ENCODE measurements at places on chromosomes 4 and X. TPM values are rescaled to one million over a fixed set of nuclear protein-coding genes. Genes with fewer than 3 reads are reported as not detected.

Gene UGT2B15
- polyA plus RNA-seq = not detected

Gene TMEM271
- polyA plus RNA-seq = not detected

Gene ANXA10
- 0.09 TPM for polyA plus RNA-seq

GRCh38 chr4:107760281-107760947 lies 40.4 kb upstream of the PAPSS1 start:
- no peak for DNase-seq

DNA sequence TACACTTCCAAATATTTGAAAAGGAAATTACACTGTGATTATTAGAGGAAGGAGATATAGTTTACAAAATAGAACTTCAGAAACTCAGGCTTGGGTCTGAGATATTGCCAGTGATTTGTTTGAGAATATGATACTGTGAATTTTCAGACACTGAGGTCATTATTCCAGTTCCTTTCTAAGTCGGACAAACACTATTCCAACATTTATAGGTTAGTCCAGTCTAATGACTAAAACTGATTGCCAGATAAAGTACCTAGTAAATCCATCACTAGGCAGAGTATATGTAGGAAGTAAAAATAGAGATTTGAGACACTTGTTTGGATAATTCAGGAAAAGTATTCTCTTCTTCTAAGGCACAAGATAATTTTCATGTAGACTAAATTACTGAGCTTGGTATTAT lies 13.2 kb downstream of the MTTP start:
- DNase-seq = peak; percentile 6

GRCh38 chr4:123600987-123601904 lies 204.7 kb downstream of the SPRY1 start:
- DNase-seq = no peak

- no peak for DNase-seq
These were observed 15.8 kb downstream of the LEF1 start for GRCh38 chr4:108152980-108153379.

DNA sequence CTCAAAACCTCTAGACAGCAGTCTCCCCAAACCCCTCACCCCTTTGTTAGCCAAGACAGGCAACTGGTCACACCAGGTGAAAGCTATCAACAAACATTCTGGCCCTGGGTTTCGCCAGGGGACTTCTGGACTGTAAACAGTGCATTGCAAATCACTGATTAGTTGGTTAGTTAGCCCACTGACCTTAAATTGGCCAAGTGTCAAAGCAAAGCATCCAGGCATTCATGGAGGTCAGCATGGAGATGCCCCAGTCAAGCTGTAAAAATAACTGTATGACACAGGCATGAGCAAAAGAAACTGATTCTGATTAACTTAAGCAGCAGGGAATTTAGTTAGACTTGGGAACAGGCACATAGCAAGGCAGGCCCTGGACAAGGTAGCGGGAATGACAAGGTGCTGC lies 156.0 kb upstream of the TTC29 start:
- DNase-seq = no peak

Gene PPID
- 15.1 TPM for polyA plus RNA-seq

GRCh38 chrX:107706309-107706708 lies 69.3 kb downstream of the TSC22D3 start:
- DNase-seq = no peak

GRCh38 chr4:101843054-101843453 lies 52.5 kb downstream of the BANK1 start:
- no peak for DNase-seq

Gene SFRP2
- not detected for polyA plus RNA-seq

Gene RAP2C
- polyA plus RNA-seq = 14.0 TPM

- peak; percentile 84 for DNase-seq
These were observed 190.6 kb downstream of the CCSER1 start for GRCh38 chr4:90317785-90318184.

Gene XAGE2
- polyA plus RNA-seq = not detected

GRCh38 chr4:41364876-41365275 lies 108.1 kb downstream of the UCHL1 start:
- no peak for DNase-seq

- DNase-seq = no peak
These were observed at the start of gene KLF8 for GRCh38 chrX:56232221-56233082. KLF8 (plus strand) TSS chrX:56232356; CDS start chrX:56233335, 979 bp downstream.

DNA sequence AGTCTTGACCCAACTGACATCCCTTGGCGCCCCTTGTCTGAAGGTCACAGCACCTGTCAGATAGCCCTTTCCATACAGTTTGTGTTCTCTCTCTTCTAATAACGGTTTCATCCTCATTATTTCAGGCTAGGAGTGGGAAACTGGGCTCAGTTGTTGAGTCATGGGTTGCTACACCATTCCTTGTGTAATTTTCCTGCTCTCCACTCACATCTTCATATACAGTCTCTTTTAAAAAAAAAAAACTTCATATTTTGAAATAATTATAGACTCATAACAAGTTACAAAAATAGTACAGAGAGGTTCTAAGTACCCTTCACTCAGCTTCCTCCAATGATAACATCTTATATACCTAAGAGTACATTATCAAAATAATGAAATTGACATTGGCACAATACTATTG lies 60.2 kb upstream of the GRPR start:
- no peak for DNase-seq

- DNase-seq = no peak
These were observed 29.7 kb upstream of the LCORL start for GRCh38 chr4:18051281-18051680.

DNA sequence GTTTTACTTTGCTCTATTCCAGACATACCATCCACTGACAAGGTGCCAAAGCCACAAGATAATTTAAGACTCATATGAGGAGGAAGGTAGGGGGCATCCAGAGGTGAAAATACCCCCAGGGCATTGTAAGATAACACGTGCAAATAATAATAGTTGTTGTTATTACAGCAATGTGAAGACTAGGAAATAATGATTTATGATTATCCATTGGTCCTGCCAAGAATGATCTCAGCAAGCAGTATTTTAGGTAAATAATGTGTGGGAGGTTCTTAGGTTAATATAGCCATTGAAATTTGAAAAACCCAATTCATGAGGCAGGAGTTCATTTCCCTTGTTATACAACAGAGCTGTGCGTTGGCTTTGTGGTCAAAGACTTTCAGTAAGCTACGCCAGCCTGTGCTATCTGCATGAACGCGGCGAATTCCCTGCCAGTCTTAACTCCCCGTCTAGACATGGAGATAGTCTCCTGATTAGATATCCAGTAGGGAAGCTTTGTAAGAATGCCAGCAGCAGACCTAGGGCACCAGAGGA lies 47.2 kb upstream of the MXRA5 start:
- DNase-seq = no peak

Gene SH3BGRL
- 150 TPM for polyA plus RNA-seq

DNA sequence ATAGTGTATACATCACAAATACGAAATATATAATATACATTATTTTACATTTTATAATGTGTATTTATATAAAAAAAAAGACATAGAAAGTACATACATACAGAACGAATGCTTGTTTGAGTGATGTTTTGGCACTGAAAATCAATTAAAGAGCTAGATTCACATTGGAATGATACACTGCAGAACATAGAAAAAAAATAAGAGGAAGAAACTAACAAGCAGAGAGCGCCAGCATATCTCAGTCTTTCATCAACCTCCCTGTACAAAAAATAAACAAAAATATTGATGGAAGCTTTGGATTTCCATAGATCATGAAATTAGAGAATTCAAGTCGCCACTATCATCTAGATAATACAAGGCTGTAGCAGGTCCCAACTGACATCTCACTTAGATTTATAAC lies 420.6 kb downstream of the CENPC start:
- DNase-seq = no peak

Gene VSIG4
- polyA plus RNA-seq = not detected

Gene ERAS
- not detected for polyA plus RNA-seq

GRCh38 chr4:76588274-76588673 lies 153.2 kb downstream of the SHROOM3 start:
- DNase-seq = no peak

DNA sequence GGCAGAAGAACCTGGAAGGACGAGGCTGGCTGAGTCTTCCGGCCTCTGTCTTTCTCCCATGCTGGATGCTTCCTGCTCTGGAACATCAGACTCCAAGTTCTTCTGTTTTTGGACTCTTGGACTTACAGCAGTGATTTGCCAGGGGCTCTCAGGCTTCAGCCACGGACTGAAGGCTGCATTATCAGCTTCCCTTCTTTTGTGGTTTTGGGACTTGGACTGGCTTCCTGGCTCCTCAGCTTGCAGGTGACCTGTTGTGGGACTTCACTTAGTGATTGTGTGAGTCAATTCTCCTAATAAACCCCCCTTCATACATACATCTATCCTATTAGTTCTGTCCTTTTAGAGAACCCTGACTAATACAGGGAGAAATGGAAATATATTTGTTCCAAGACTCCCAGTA lies 265.8 kb downstream of the PCDH18 start:
- no peak for DNase-seq

DNA sequence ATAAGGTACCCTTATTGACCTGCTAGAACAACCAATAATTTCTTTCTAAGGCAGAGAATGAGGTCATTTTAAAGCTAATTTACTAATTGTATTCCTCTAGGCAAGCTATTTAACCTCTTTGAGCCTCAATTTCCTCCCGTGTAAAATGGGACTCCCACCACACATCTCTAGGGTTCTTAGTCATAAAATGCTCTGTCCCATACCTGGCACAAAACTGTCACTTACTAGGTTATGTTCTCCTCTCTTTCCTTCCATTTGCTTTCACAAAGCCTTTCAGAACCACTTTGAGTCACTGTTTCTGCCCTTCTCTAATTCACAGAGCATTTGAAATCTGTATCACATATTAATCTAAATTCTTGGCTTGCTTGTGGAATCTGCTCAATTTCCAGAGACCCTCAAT lies 2.4 kb upstream of the GPR82 start:
- DNase-seq = no peak

Gene NAA11
- not detected for polyA plus RNA-seq

Gene PPBP
- not detected for polyA plus RNA-seq

Gene TNIP3
- polyA plus RNA-seq = 0.20 TPM

GRCh38 chr4:169271692-169272007 lies 894 bp upstream of the SH3RF1 start:
- DNase-seq = no peak

Gene CENPI
- 8.5 TPM for polyA plus RNA-seq

GRCh38 chr4:4995103-4995907 lies 24.0 kb downstream of the CYTL1 start:
- DNase-seq = no peak

All from BJ (cell line).